Foreskin melanocyte (primary cell): ENCODE measurements at places on chromosomes 7 and 10.

- DNase-seq = no peak
These were observed 395.7 kb downstream of the THSD7A start for GRCh38 chr7:11436316-11436715.

DNA sequence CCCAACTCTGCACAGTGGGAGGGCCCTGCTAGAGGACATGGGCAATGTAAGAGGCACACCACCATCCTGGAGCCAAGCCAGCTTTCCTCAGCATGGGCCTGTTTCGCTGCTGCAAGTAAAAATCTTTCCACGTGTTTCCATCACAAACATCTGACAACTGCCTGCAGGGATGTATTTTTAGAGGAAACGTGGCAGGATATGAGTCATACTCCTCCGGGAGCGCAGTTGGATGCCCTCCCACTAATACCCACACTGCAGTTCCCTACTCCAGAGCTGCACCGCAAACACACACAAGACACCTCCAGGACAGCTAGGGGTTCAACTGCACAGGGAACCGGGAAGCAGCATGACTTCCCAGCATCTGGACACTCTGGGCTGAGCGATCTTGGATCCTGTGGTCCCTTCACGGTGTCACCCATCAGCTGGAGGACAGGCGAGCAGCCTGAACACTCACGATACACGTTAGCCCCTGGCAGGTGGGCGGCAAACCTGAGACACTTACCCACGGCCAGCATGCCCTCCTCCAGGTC lies 26.1 kb downstream of the PLAC9 start:
- peak; percentile 98 for DNase-seq

DNA sequence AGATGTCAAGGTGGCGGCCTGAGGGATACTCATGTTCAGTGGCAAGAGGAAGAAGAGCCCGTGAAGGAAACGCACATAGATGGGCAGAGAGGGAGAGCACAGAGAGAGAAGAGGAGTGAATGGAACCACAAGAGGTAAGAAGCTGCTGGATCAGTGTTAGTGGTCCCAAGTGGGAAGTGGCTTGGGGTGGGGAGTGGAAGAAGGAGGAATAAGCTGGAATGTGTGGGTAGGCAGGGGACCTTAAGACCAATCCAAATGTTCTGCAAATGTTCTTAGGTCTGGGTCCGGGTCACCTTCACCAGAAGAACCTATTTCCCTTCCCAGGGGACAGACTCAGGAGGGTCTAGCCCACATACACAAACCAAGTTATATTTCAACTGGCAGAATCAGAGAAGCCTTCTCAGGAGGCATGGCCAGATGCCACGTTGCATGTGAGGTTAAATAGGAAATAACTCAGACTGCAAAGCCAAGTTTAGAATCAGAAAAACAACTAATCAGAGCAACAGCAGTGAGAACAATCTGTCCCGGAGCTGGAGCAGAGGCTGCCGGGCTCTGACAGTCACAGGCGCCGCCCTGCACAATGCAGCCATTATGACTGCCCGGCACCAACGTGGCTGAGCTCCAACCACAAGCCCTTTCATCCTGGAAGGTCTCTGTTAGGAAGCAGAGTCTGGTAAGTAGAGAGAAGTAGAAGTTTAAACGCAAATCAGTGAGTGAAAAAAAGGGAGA lies 78.6 kb upstream of the ARMC3 start:
- peak; percentile 87 for DNase-seq

GRCh38 chr7:137165786-137166185 lies 177.7 kb downstream of the PTN start:
- no peak for DNase-seq

DNA sequence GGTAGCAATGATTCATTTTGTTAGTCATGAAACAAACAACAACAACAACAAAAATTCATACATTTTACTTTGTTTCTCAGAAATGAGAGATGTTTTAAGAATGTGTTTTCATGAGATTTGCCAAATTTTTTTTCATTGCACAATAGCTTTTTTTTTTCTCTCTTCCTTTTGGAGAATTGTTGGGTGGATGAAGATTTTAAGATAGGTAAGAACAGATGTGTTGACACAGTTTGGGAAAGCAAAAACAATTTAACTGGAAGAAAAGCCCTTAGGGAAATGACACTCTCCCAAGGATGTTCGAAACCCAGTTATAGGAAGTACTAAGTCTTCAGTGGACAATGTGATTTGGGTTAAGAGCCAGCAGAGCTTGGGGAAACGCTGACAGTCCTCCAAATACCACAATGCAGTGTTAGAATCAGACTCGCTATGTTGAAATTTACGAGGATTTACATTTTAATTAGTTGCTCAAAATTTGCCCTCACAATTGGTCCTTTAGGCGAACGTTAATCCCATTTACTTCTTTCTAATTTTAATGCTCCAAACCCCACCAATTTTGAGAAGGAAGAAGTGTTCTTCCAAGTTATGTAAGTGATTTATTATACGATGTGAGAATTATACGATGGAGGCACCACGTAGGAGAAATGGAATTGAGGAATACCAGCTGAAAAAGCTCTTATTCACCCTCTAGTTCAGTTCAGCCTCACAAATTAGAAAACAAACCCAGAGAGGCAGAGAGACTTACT lies 61.2 kb downstream of the HHEX start:
- no peak for DNase-seq
